ENCODE measurements at places on chromosomes 6 and 20.
A peak's percentile ranks its signal among the peaks of the same experiment; 100 is the strongest.

- H3K27ac ChIP-seq = no peak overlapping the region
- H3K4me3 ChIP-seq = no peak overlapping the region
- peaks cover 5% of the 10 kb centered on the region for H3K4me1 ChIP-seq
- no peak for DNase-seq
- H3K36me3 ChIP-seq = peaks cover 9% of the 10 kb centered on the region
- H3K27me3 ChIP-seq = no peaks in the 10 kb centered on the region
These were observed 37.9 kb downstream of the AGPAT4 start for GRCh38 chr6:161235776-161236633.

DNA sequence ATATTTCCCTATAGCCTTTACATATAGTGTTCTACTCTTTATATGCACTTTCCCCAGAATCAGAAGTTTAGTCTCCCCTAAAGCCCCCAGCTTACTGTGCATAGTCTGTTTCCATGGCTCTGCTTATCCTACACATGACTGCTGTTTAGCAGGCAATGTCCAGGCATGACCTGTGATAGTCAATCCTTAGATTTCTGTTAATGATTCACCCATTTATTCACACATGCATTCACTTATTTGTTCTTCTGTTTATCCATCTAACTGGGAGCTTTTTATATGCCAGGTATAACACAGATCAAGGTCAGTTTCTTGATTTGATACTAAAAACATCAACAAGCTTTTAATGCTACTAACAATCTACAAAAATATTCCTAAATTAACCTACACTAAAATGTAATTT, 300.8 kb downstream of the PHF3 start:
- H3K4me3 ChIP-seq = no peak overlapping the region
- no peak overlapping the region for H3K27ac ChIP-seq
- H3K4me1 ChIP-seq = no peaks in the 10 kb centered on the region
- H3K36me3 ChIP-seq = no peaks in the 10 kb centered on the region
- H3K27me3 ChIP-seq = no peaks in the 10 kb centered on the region

- H3K27me3 ChIP-seq = no peaks in the 10 kb centered on the region
- H3K4me3 ChIP-seq = no peak overlapping the region
- DNase-seq = no peak
- no peak overlapping the region for H3K27ac ChIP-seq
- H3K36me3 ChIP-seq = peaks cover 28% of the 10 kb centered on the region
These were observed 3.5 kb downstream of the VARS1 start for GRCh38 chr6:31792090-31792374.

DNA sequence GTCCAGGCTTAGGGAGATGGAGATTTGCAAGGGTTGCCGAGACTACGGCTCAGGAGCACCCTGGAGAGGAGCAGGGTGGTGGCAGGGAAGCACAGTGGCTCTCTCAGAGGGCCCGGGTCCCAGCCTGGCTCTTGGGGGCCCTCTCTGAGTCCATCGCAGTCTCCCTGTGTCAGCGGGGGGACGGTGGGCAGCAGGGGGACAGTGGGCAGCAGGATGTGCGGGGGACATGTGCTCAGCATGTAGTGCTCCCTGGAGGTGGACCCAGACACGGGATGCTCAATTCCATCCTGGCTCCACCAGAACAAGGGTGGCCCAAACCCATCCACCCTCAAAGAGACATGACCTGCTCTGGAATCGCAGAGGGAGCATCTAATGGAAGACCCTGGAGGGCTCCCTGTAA, 43.0 kb upstream of the ZBP1 start:
- no peak overlapping the region for H3K27ac ChIP-seq
- H3K36me3 ChIP-seq = no peaks in the 10 kb centered on the region
- peaks cover 19% of the 10 kb centered on the region for H3K4me1 ChIP-seq
- no peaks in the 10 kb centered on the region for H3K27me3 ChIP-seq
- DNase-seq = no peak

- DNase-seq = no peak
- no peak overlapping the region for H3K4me3 ChIP-seq
- no peak overlapping the region for H3K27ac ChIP-seq
- H3K27me3 ChIP-seq = peaks cover 26% of the 10 kb centered on the region
These were observed 139.9 kb upstream of the CDYL start for GRCh38 chr6:4636191-4636880.

DNA sequence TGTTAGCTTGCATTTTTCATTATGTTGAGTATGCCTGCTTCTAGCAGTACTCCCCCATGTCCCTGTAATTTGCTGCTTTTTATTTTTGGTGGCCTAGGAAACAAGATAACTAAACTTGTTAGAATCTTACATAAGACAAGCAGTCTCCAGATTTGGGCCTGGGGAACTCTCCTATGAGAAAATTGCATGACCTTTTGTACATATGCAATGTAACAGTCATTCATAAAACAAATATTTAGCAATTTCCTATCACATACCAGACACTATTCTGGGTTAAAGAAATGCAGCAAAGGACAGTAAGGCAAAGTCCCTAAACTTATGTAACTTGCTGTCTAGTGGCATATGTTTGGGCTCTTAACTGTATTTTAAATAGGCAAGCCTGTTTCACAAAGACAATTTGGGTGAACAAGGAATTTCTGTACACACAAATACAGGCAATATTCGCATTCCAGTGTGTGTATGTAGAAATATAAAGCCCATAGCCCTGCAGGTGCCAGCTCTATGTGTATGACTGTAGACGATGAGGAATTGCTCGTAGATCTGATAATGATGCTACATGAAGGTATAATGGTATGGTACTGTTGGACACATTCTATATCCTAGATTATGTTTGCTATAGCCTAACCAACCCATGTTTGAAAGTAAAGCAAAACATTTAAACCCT, 305.2 kb upstream of the CITED2 start:
- DNase-seq = no peak
- no peak overlapping the region for H3K4me3 ChIP-seq
- H3K4me1 ChIP-seq = no peaks in the 10 kb centered on the region
- no peaks in the 10 kb centered on the region for H3K36me3 ChIP-seq
- H3K27ac ChIP-seq = no peak overlapping the region

DNA sequence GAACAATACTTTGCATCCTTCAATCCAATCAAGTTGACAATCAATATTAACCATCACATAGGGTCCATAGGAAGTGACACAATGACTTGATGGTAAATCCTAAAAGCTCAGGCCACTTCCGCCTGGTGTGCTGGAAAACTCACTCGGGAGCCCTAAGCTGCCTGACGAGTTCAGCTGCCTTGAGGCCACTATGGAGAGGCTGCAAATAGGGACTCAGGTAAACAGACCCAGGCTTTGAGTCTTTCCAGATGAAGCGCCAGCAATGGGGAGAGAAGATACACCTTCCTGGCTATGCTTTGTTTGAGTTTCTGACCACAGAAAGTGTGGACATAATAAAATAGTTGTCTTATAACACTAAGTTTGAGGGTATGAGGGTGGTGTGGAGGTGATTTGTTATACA, 112.6 kb downstream of the GPR63 start:
- H3K4me3 ChIP-seq = no peak overlapping the region
- DNase-seq = no peak
- peaks cover 20% of the 10 kb centered on the region for H3K27me3 ChIP-seq
- H3K36me3 ChIP-seq = no peaks in the 10 kb centered on the region

GRCh38 chr6:35955970-35956369, 35.1 kb upstream of the SRPK1 start:
- H3K4me3 ChIP-seq = no peak overlapping the region
- DNase-seq = no peak
- no peak overlapping the region for H3K27ac ChIP-seq

GRCh38 chr20:36439040-36439730, 102.1 kb upstream of the MYL9 start:
- no peak overlapping the region for H3K27ac ChIP-seq
- H3K4me3 ChIP-seq = no peak overlapping the region
- peaks cover 3% of the 10 kb centered on the region for H3K4me1 ChIP-seq
- peak; percentile 61 for DNase-seq

DNA sequence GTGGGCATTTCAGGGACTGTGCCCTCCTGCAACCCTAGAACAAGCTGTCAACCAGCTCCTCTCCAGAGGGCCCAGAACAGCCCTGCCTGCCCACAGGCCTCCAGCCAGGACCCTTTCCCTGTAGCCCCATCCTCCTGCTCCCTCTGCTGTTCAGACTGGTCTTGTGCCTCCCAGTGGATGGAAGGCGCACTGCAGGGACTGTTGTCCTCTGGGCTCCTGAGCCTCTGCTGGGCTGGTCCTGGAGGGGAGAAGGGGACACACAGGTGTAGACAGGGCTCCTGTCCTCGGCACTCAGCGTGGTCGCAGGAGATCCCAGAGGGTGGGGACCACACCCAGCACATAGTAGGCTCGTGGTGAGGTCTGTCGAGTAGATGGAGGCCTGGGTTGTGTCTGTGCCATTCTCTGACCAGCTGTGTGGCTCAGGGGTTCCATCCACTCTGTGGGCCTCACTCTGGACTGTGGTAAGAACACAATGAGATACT, 11.5 kb downstream of the ITPR3 start:
- H3K4me1 ChIP-seq = peaks cover 30% of the 10 kb centered on the region
- H3K4me3 ChIP-seq = peak overlapping the region; percentile 75
- H3K36me3 ChIP-seq = peaks cover 14% of the 10 kb centered on the region
- peak; percentile 60 for DNase-seq

- no peaks in the 10 kb centered on the region for H3K4me1 ChIP-seq
- H3K4me3 ChIP-seq = no peak overlapping the region
- DNase-seq = no peak
- H3K27me3 ChIP-seq = no peaks in the 10 kb centered on the region
- no peak overlapping the region for H3K27ac ChIP-seq
- H3K36me3 ChIP-seq = no peaks in the 10 kb centered on the region
These were observed 284.1 kb upstream of the PLN start for GRCh38 chr6:118263921-118264486.

- peak overlapping the region; percentile 16 for H3K4me3 ChIP-seq
- peaks cover 26% of the 10 kb centered on the region for H3K4me1 ChIP-seq
- peaks cover 17% of the 10 kb centered on the region for H3K36me3 ChIP-seq
- peak; percentile 27 for DNase-seq
These were observed 85.2 kb downstream of the SHLD1 start for GRCh38 chr20:5835321-5835821.

GRCh38 chr6:169263836-169264608, 10.4 kb upstream of the THBS2 start:
- peaks cover 3% of the 10 kb centered on the region for H3K27me3 ChIP-seq
- H3K27ac ChIP-seq = no peak overlapping the region
- no peaks in the 10 kb centered on the region for H3K4me1 ChIP-seq
- H3K36me3 ChIP-seq = no peaks in the 10 kb centered on the region

DNA sequence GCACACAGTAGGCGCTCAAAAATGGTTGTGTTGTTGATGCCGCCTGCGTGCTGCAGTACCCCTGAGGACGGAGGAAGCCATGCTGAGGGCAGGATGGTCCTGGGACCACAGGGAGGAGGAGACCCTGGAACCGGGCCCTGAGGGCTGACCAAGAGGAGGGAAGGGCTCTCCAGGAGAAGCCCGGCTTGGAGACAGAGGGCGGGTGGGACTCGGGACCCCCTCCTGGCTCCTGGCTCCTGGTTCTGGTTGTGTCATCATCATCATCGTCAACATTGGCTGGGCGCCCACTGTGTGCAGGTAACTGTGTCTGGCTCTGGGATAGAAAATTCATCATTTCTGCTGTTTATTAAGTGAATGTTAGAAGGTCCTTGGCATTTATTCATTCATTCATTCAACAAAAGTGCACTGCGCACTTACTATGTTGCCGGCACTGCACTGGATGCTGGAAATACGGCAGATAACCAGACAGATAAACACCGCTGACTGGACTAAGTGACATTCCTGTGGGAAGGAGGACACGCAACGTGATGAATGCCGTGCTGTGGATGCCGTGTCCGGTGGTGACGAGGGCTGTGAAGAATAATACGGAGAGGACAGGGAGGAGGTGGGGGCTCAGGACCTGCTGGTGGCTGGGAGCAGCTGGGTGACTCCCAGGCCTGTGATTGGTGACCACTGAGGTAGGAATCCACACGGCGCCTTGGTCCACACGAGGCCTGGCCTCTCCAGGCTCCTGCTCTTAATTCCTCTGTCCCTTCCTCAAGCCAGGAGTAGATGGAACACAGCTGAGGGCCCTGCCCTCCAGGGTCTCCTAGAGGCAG, 35.3 kb downstream of the SPDEF start:
- H3K27me3 ChIP-seq = no peaks in the 10 kb centered on the region
- no peak for DNase-seq
- no peaks in the 10 kb centered on the region for H3K36me3 ChIP-seq
- no peak overlapping the region for H3K27ac ChIP-seq

All from activated naive CD8-positive, alpha-beta T cell treated with anti-CD3 and anti-CD28 coated beads for 36 hours (primary cell).